ENCODE measurements at places on chromosomes 12 and 14. TPM values are rescaled to one million over a fixed set of nuclear protein-coding genes. Genes with fewer than 3 reads are reported as not detected.

DNA sequence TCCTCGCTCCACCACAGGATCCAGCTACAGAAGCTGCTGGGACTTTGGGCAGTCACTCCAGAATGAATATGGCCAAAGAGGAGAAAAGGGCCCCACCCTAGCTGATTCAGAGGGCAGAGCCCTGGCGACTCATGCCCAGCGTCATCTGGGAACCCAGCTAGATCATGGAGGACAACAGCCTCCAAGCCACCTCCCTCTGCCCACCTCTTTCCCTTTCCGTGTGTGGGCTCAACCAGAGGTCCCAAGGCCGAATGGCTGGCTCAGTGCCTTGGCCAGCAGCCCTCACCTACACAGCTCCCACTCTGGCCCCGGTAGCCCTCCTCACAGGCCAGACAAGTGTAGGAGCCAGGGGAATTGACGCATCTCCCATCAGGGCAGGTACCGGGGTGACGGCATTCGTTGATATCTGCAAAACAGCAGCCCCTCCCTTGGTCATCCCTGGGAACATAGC is 17.4 kb downstream of the ISCA2 start:
- DNase-seq: peak; percentile 68

- no peak for DNase-seq
Measured at GRCh38 chr14:51367600-51367931, 127.5 kb downstream of the TMX1 start.

- no peak for DNase-seq
Measured at GRCh38 chr12:104895415-104895814, 62.7 kb downstream of the SLC41A2 start.

DAO gene
- total RNA-seq: not detected

- DNase-seq: no peak
Measured at GRCh38 chr12:111211910-111212757, 156.8 kb downstream of the PHETA1 start.

- no peak for DNase-seq
Measured at GRCh38 chr12:55044135-55044534, 24.4 kb downstream of the NEUROD4 start.

DNA sequence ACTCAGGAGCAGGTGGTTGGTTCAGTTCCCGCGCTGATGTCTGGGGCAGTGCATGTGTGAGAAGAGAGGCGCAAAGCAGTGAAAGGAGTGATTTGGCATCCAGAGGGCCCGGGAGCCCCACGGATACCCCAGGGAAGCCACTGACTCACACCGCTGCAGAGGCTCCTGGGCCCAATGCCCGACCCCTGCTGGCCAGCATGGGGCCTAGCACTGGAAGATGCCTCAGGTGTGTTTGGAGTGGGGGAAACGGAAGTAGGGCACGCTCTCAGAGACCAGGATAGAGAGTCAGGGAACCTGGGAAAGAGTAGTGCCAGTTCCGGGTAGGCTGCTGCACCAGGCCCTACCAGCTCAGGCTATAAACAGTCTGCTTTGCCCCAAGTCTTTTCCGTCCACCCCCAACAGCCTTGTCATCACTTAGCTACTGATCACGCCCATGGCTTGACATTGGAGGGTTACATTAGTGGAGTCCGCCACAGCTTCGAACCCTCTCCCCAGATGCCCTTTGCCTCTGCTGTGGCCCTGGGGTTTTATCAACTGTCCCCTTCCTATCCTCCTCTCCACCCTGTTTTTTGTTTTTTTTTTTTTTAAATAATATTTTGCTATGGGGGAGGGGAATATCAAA is 9.5 kb upstream of the CSAD start:
- peak; percentile 70 for DNase-seq

GRCh38 chr14:21039585-21040369 is 2.4 kb upstream of the RNASE7 start:
- DNase-seq: no peak

DNA sequence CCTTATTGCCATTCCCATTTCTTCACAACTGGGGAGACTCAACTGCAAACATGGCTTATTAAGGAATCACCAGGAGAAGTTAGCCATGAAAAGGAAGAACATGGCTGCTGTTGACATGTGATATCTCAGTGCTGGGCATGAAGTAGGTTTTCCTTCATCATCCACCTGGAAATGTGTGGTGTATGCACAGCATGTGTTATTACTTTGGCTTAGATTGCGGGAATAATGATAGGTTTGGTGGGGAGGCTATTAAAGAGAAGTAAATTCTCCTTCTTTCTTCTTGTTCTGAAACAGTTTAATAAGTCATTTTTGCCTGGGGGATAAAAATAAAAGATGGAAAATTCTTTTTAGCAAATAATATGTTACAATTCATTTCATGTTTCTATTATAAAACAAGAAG is 23.7 kb upstream of the CLEC14A start:
- no peak for DNase-seq

DNA sequence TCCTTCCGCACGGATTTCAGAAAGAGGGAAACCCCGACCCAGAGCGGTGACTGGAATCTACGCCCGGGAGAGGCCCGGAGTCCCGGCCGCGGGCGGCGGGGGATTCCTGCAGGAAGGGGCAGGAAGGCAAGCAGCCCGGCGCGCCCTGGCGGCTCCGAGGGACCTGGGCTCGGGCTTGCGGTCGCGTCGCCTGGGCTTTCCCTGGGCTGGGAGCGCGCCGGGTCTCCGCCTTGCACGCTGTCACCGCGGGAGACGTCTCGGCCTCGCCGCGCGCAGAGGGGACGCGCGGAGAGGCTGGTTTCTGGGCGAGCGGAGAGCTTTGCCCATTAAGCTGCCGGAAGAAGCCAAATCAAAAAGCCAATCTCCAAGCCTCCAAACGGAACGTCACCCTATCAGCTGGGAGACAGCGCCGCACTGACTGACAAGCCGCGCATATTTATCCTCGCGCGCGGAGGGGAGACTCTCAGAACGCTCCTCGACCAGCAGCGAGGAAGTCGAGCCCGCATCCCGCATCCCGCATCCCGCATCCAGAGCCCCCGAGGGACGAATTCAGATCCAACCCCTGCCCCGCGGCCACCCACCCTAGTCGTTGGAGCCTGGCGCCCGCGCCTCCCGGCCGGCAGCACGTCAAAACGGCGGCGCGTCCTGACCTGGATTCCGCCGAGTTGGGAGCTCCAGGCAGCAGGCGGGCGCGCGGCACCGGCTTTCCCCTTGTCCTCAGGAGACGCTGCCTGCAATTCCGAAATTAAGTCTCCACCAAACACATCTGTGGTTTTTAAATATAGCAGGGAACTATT is at the start of gene SLC8A3:
Gene SLC8A3 (minus strand): TSS at position 293 of the 797 bp plus-strand sequence. CDS start 20,529 bp downstream, outside the sequence.
- DNase-seq: peak; percentile 21

GRCh38 chr12:89427508-89428156 is 75.3 kb upstream of the DUSP6 start:
- no peak for DNase-seq

SLC25A47 gene
- not detected for total RNA-seq

KLHL33 gene
- not detected for total RNA-seq

KLRB1 gene
- total RNA-seq: not detected

GRCh38 chr12:82473111-82473754 is 114.9 kb downstream of the METTL25 start:
- peak; percentile 8 for DNase-seq
